Hepatic stellate cell (primary cell): ENCODE measurements at places on chromosomes 1 and 21.

DNA sequence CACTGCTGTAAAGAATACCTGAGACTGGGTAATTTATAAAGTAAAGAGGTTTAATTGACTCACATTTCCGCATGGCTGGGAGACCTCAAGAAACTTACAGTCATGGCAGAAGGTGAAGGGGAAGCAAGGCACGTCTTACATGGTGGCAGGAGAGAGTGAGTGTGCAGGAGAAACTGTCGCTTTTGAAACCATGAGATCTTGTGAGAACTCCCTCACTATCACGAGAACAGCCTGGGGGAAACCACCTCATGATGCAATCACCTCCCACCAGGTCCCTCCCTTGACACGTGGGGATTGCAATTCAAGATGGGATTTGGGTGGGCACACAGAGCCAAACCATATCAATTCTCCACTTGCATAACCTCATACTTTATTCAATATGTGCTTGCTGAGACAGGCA lies 76.6 kb downstream of the GIPC2 start:
- DNase-seq, result no peak

DNA sequence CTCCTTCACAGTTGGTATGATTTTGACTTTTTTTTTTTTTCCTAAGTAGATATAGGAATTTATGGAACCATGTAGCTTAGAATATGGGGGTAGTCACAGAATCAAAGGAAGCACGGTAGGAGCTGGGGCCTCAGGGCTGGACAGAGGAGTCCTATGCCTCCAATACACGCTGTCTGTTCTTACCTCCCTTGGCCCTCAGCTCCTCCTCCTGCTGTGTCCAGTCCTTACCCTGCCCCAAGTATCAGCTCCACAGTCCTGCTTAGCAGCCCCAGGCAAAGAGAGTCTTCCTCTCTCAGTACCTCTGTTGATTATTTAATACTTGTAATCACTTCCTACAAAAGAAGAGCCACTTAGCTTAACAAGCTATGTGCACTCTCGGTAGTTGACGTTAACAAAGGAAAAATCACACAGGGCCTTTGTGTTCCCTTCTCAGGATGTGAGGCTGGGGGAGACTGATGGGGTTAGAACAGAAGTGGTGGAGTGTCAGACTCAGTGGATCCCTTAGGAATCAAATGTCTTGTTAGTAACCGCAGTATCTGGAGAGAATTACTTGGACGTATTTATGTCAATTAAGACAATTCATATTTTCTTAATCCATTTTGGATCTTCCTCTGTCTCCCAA lies 292.3 kb downstream of the HHAT start:
- no peak for DNase-seq

DNA sequence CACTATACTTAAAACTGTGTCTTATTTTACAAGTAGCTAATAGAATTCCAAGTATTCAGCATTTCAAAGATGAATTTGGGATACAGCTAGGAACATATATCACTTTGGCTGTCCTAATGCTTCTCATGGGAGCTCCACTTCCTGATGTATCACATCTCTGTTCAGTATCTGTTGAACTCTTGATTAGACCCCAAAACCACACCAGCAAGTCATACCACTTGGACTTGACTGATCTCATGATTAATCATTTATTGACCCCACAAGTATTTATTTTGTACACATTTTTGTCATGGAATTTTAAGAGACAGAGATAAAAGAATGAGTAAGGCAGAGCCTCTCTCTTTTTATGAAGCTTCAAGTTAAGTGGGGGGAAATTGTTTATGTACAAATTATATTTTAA lies 30.0 kb downstream of the TMPRSS15 start:
- no peak for DNase-seq

GRCh38 chr1:163275222-163275621 lies 46.5 kb upstream of the NUF2 start:
- DNase-seq, result no peak

GRCh38 chr1:3915551-3916121 lies 15.6 kb upstream of the C1orf174 start:
- DNase-seq, result no peak

DNA sequence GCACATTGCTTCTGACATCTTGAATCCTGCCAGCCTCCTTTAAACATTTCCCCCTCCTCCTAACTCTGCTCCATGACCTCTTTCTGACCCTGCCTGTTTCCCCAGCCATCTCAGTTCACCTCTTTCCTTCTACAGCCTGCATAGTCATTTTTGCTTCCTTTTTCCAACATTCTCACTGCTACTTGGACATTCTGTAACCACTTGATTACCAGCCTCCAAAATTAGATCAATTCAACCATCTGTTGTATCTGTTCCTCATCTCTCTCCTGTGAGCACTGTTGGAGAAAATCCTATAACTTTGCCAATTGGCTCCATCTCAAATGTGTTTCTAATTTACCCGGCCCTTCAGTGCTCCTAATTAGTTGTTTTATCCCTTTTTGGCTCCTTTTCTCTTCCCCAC lies 27.5 kb upstream of the GPR88 start:
- DNase-seq, result no peak

DNA sequence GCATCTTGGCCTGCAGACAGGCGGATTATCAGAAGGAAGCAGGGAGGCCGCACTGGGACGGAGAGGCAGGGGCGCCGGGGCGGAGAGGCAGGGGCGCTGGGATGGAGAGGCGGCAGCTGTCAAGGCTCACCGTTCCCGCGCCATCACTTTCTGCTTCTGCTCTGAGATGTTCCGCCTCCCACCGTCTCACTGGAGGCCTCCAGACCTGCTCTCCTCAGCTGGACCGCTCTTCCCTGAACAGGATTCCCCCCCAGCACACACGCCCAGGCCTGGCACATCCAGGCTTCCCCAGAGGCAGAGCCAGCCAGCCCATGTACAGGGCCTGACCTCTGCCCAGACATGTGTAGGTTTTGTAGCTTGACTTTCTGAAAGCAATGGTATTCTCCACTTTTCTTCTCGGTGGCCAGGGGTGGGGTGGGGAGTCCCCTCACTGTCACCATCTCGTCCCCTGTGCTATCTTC lies 84.1 kb downstream of the RIPK4 start:
- no peak for DNase-seq

- DNase-seq, result no peak
These were observed 54.9 kb downstream of the SLC30A7 start for GRCh38 chr1:100950781-100951180.

GRCh38 chr1:186050360-186050759 lies 316.2 kb downstream of the HMCN1 start:
- peak; percentile 1 for DNase-seq

GRCh38 chr1:7733276-7733675 lies 37.8 kb upstream of the VAMP3 start:
- DNase-seq, result no peak

- no peak for DNase-seq
These were observed 3.9 kb upstream of the KCNJ9 start for GRCh38 chr1:160077486-160077885.

GRCh38 chr1:67285780-67286488 lies 21.7 kb upstream of the IL12RB2 start:
- DNase-seq, result no peak
